ENCODE measurements at places on chromosomes 4 and X.

GRCh38 chr4:99321241-99322191 lies at the start of gene ADH1B:
ADH1B (minus strand) TSS chr4:99321401; CDS start chr4:99321331, 70 bp downstream.
- no peak for DNase-seq

GRCh38 chrX:96889726-96890125 lies 6.0 kb downstream of the RPA4 start:
- DNase-seq = no peak

GRCh38 chr4:73421708-73422457 lies 14.1 kb upstream of the AFP start:
- no peak for DNase-seq

DNA sequence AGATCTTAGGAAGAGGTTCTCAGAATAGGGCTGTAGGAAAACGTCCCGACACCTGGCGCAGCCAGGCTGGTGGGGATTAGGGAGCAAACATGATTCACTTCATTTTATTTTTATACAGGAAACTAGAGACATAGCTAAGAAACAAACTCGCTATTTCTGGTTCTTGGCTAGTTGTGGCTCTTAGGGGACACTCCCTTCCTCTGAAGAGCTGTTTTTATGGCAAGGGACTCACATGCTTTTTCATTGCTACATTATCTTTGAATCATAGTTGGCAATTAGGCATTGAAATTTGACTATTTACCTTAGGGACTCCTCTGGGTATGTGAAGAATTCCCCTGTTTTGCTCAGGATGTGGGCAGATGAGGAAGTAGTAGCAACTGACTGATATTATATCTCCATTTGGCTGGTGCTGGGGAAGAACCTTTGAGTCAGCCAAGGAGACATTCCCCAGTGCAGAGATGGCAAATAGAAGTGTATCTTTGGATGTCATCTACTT lies 174.5 kb downstream of the SMIM20 start:
- peak; percentile 5 for DNase-seq

DNA sequence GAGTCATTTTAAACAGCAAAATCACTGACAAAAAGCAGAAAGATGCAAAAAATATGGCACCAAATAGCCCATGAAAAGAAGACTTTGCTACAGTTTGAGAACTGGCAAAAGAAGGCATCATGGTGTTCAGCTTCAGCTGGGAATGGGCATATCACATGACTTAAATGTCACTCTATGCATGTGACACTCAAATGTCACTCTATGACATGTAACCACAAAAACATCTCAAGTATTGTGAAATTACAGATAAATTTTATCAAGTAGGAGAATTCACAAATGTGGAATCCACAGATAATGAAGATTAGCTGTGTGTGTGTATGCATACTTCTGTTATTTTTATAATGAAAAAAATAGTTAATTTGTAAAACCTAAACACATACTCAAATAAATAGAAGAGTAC lies 81.9 kb downstream of the ATP10D start:
- DNase-seq = no peak

GRCh38 chr4:163748449-163748848 lies 254.0 kb downstream of the TMA16 start:
- DNase-seq = no peak

GRCh38 chr4:142036795-142037583 lies 400.6 kb downstream of the IL15 start:
- no peak for DNase-seq

DNA sequence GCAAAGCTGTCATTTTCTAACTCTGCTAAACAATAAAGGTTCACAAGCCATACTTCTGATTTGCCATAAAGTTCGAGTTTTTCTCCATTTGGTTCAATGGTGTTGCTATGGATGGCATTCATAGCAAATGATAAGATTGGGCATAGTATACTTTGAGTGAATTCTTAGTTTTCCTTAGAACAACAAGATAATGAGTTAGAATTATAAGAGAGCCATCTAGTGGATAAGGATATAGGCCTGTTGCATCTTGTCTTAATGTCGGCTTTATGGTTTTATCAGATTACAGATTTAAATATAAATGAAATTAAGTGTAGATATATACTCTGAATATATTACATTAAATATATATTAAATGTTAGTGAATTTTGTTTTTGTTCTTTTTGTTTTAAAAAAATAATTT lies 644.6 kb downstream of the IL1RAPL1 start:
- no peak for DNase-seq

DNA sequence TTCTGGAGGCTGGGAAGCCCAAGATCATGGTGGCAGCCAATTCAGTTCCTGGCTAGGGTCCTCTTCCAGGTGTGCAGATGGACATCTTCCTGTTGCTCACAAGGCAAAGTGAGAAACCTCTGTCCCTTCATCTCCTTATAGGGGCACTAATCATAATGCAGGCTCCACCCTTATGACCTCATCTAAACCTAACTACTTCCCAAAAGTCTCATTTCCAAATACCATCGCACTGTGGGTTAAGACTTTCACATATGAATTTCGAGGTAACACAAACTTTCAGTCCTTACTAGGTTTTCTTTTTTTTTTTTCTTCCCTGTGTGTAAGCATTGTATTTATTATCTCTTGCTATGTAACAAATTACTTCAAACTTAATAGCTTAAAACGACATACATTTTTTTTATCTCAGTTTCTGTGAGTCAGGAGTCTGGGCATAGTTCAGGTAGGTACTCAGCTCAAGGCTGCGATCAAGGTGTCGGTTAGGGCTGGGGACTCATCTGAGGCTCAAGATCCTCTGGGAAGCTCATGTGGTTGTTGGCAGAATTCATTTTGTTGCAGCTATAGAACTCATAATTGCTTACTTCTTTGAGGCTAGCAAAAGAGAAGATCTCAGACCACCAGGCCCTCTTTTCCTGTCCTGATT lies 204.7 kb upstream of the STK26 start:
- no peak for DNase-seq

DNA sequence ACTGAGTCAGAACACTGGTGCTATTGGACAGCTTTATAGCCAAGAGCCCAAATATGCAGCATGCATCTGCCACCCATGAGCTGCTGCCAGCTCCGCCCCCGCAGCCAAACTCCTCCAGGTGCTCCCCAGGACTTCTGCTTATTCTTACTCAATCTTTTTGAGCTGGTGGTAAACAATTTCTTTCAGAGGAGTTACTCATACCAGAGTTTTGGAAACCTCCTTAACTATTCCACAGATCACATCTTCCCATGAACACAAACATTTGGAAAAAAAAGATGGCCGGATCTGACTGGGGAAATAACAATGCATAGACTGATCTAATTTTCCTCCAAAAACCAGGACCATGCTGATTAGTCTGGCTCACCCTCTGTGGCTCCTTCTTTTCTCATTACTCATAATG lies 399.9 kb downstream of the GPM6A start:
- DNase-seq = no peak

- DNase-seq = no peak
Observed at GRCh38 chr4:25856756-25857155, 6.0 kb downstream of the SEL1L3 start.

DNA sequence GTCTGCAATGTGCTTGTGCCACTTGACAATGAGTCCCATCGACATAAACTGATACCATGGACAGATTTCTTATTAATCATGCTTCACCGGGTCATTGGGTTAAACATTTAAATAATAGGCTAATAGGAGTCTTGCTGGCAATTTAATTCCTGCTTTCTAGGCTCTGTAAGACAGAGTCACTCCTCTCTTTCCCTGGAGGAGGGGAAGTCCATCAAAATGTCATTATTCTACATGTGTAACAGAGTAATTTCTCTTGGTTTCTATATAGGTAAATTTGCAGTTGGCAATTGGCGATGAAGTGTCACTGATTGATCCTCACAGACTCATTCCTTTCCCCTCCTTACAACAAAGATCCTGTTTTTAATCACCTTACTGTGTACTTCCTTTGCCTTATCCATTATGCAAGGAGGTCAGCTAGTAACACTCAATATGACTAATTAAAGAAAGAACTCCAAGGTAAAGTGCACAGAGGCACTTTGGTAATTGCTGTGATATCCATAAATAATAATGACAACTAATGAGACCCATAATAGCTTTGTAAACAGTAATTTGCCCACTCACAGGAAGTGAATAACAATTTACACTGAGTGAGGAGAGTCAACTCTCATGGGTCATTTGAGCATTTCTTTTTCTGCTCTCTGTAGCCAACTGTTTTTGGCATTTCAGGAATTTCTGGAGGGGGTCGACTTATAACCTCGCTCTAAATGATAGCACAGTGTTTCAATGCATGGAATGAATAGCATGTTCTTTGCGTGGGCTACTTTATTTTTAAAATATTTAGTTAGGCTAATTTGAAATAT lies 184.0 kb downstream of the UGT8 start:
- DNase-seq = no peak

- DNase-seq = no peak
Observed at GRCh38 chr4:182695842-182696241, 221.3 kb downstream of the DCTD start.

DNA sequence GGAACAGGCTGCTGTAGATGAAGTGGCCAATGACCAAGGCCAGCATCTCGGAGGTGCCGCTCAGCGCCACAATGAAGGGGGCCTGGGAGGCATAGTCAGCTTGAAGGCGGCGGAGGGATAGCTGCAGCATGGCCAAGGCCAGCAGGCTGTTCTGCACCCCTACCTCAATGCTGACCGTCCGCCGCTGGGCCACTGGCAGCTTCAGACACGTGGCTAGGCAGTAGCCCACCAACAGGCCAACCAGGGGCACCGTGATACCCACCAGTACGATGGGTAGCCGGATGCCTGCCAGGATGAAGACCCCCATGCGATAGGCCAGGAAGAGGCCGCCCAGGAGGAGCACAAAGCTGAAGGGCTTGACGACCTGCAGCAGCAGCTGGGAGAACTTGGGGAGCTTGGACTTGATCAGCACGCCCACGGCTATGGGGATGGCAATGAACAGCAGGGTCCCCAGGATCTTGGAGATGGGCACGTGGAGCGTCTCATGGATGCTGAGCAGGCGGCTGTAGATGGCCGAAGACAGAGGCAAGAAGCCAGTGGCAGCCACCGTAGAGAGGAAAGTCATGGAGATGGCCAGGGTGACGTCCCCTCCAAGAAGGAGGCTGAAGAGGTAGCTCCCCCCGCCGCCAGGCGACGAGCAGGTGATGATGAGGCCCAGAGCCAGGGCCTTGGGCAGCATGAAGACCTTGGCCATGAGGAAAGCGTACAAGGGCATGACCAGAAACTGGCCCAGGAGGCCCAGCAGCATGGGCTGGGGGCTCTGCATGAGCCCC lies 1.3 kb upstream of the UBL4A start:
- DNase-seq = no peak

DNA sequence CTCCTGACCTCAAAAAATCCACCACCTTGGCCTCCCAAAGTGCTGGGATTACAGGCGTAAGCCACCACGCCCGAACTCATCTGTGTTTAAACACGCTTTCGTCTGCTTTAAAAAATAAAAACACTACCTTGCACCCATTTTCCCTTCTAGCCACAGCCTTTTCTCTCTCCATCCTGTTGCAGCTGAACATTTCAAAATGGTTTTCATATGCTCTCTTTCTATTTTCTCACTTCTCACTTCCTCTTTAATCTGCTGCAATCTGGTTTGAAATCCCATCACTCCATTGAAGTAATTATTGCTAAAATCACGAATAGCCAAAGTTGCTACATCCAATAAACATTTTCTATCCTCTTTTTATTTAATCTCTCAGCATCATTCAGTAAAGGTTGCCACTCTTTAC lies 70.0 kb downstream of the DCHS2 start:
- DNase-seq = no peak

- no peak for DNase-seq
Observed at GRCh38 chrX:9737363-9737762, 28.3 kb downstream of the GPR143 start.

DNA sequence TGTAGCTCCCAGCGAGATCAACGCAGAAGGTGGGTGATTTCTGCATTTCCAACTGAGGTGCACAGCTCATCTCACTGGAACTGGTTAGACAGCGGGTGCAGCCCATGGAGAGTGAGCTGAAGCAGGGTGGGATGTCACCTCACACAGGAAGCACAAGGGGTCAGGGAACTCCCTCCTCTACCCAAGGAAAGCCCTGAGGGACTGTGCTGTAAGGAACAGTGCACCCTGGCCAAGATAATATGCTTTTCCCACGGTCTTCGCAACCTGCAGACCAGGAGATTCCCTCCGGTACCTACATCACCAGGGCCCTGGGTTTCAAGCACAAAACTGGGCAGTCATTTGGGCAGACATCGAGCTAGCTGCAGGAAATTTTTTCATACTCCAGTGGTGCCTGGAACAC lies 216.4 kb upstream of the TET2 start:
- DNase-seq = no peak

DNA sequence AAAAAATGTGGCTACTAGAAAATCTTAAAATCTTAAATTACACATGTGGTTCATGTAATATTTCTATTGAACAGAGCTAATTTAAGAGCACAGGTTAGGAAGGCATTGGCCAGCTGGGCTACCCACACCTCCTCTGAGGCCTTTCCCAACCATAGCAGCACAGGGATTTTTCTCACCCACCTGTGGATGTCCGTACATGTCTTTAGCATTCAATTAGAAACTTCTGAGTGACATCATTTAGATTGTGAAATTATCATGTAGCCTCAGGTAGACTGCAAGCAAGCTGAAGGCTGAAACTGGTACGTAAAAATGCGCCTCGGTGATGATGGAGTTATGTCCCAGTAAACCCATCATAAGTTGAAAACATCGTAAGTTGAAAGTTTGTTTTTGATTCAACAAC lies 31.2 kb downstream of the SCARB2 start:
- DNase-seq = no peak

GRCh38 chr4:7183161-7183560 lies 9.2 kb upstream of the SORCS2 start:
- no peak for DNase-seq

GRCh38 chr4:10437735-10438134 lies 19.5 kb downstream of the ZNF518B start:
- DNase-seq = no peak

- DNase-seq = no peak
Observed at GRCh38 chrX:45011131-45011530, 138.1 kb downstream of the KDM6A start.

DNA sequence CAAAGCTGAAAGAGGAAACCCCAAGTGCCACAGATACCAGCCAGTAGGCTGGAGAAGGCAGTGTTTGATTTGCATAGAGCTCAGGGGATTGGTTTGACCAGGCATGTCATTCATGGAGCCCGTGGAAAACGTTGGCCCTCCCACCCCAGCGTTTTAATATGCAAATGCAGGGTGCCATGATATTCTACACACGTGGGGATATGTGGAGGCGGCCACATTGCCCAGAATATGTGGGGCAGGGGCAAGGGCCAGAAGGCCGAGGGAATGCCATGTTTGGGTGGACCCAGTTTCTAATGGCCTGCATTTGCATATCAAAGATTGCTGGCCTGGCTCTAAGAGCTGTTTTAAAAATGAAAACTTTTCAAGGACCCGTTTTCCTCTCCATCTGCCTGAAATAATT lies 71.1 kb downstream of the MAP9 start:
- DNase-seq = no peak

DNA sequence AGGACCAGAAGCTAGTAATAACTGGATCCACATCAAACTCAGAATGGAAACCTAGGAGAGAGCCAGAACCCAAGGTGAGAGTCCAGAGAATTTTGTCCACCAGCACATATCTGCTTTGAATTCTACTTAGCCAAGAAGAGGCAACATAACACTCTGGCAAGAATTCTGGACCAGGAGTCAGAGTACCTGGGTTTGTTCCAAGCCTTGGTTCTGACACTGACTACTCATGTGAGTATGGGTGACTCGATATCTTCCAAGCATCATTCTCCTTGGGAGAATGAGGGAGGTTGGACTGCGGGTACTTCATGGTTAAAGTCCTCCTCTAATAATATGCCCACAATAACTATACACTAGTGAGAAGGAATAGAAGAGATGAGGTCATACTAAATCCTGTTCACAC lies 144.0 kb upstream of the JADE1 start:
- no peak for DNase-seq

- DNase-seq = peak; percentile 2
Observed at GRCh38 chrX:131677655-131678628, 134.1 kb downstream of the OR13H1 start.

Data from activated CD4-positive, alpha-beta T cell treated with anti-CD3 and anti-CD28 coated beads, Interleukin-2, amount 50 U/mL, for 4 hours (primary cell).